Stimulated activated CD4-positive, alpha-beta T cell treated with anti-CD3 and anti-CD28 coated beads, Interleukin-15, amount 100 ng/mL, for 1 hour (primary cell): ENCODE measurements at places on chromosomes 2 and 18.

DNA sequence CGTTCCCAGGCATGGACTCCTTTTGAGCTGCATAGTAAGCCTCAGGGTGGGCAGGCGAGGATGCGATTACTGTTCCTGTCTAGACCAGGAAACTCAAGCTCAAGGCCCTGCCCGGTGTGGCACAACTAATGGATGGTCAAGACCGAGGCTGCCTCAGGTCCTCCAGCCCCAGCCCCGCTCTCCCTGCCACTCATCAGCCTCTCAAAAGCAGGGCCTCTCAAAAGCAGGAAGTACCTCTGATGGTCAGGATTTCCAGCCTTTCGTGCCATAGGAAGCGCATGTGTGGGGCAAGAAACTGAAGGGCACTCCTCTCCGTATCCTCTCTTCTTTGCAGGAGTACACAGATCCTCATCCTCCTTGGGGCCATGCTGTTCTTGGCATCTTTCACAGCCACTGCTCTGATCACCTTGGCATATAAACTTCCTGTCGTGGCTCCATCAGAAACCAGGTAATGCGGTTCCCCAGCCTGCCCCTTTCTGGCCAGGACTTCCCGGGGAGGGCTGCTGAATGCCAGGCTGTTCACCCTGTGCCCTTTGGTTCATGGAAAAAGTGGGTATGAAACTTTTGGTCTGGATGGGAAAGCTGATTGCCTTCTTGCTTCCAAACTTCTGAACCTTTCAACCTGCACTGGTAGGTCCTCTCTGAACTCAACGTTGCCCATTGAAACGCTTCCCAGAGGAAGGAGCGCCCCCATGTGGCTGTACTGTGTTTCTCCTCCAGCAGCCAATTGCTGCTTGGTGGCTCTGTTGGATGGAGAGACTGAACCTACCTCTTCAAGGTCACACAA lies 82.8 kb upstream of the SEC11C start:
- no peak for DNase-seq

DNA sequence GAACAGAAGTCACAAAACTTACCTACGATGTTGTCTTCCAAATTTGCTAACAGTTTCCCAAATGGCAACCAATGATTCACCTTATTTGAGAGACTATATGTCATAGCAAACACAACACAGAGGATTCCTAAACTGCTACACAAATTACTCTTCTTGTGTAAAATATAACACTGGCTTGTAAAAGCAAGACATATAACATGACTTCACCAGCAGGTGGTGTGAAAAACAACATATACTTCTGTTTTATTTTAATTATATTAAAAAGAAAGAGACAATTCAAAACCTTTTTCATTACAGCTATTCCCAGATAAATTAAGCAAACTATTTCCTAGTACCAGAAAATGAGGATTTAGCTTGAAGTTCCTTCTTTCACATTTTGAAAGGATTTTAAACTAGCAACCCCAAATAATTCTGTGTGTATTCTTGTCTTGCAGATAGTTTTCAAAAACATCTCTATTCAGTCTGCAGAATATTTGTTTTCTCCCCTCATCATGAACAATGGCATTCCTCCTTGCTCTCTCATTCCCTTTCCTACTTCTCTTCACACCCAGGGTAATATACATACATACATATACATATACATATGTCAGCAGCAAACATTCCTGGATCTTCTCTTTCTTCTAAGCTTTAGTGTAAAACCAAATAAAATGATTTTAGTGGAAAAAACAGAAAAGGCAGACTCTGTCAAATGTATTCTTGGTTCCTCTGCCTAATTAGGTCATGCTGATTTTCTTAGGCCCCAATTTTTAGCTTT lies 62.1 kb downstream of the SCN3A start:
- DNase-seq: no peak

DNA sequence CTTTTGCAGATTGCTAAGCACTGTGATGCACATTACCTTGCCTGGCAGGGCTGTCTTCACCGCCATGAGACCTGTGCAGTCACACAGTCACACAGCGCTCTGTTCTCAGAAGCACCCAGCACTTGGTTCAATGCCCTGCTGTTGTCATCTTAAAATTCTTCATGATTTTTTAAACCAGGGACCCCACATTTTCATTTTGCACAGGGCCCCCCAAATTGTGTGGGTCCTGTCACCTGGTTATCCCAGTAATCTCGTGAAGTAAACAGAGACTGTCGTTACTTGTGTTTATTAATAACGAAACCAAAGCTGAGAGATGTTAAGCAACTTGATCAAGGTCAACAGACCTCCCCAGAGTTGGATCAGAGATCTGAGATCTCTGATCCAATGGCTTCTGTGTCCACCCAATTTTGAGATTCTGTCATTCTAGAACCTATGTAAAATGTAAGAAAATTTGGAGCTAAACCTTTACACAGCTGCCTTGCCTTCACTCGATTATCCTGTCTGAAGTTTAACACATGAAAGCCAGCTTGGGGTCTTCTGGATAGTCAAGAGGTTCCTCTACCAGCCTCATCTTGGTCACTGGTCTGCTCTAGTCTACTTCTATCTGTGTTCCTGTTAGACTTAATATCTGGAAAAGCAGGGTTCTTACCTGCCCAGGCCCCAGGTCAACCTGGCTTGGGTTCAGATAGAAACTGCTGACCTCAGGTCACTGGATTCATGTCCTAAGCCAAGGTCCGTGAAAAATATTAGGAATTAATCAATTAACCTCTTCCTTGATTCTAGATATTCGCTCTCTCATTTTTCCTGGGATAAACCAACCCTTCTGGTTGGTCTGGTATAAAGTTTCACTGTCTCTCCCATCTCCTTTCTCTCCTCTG lies 13.7 kb upstream of the TTC39C start:
- no peak for DNase-seq

- DNase-seq: no peak
Measured at GRCh38 chr2:207928079-207928478, 97.2 kb downstream of the PLEKHM3 start.

DNA sequence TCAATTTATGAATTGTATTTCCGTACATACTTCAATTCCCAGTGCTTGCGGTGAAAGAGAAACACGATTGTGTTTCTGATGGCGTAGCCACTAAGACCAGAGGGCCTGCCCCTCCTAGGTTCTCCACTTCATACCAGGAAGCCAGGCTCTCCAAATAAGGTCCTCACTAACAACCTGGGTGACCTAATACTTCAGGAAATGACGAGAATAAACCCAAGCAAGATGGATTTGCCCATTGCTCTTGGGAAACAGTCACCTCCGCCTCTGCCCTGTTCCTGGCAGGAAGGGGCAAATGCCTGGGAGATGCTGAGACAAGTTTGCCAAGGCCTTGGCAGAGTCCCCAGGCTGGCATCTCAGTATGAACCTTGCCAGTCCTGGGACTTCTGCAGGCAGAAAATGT lies 41.8 kb downstream of the TTC32 start:
- DNase-seq: no peak

DNA sequence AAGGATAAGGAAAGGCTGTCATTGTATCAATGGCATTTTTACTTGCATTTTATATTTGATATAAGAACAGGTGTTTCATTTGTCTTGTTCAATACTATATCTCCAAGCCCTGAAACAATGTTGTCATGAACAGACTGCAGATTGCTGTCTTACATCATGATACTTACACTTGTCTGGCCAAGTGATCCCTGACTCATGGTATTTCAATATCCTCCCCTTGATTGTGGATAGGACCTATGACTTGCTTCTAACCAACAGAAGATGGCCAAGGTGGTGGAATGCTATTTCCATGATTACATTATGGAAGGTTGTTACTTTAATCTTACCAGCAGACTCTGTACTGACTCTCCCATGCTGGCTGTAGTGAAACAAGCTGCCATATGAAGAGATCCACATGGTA lies 471.1 kb downstream of the CCDC85A start:
- DNase-seq: no peak

DNA sequence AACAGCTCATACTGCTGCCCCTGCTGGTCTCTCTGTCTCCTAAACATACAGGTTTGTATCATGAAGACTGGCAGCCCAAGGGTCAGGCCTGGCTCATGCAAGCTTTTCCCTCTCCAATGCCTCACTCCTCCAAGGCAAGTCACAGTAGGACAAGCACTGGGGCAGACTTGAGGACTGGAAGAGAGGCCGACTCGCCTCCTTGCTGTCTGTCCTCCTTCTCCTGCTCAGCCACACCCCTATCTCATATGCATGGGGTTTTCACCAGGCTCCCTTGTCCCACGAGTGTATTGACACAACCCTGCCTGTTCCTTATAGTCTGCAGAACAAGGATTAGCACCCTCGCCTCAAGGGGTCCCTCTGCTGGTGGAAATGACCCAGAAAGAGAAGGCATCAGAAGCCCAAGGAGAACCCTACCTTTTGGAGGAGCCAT lies 223.7 kb downstream of the SOX11 start:
- DNase-seq: no peak

DNA sequence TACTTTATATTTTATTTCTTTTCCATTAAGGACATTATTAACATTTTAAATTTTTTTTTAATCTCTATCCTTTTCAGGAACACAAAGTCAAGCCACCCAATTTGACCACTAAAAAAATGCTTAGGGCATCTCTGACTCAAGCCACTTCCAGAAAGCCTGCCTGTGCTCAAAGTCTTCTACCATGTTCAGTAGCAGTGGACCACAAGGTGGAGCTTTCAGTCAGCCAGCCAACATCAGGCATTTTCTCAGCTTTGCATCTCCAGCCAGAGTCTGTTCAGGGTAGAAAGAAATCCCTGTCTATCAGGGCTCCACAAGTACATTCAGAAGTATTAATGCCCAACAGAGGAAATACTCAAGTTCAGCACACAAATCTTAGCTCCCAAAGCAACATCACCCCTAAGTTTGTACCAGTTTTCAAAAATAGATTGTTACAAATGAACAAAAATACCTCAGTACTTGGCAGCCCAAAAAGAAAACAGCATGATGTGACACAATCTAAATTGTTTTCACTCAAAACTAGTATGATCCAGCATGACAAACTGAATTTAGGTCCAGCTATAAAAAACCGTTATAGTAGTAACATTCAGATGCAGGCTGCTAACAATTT lies 37.6 kb downstream of the C18orf63 start:
- DNase-seq: no peak

- no peak for DNase-seq
Measured at GRCh38 chr2:98452396-98453027, 7.9 kb downstream of the INPP4A start.

DNA sequence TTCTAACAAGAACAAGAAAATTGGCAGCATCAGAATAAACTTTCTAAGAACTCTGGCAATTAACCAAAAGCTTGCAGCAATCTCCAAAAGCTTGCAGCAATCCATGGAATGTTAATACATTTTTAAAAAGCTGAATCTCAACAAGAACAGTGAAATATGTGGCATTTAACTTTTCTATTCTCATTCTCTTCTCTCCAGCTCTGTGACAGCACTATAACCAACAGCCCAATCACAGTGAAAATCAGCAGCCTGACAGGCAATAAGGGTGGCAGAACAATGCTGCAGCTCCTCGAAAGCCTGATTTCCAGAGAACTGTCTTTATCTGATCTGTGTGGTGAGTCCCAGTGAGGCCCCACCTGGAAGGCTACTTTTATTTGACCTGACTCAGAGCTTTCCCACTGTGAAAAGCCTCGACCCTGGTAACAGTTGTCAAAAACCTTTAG lies 60.0 kb downstream of the TMEM131 start:
- no peak for DNase-seq
